Stimulated activated CD4-positive, alpha-beta T cell treated with anti-CD3 and anti-CD28 coated beads, Interleukin-15, amount 100 ng/mL, for 48 hours (primary cell): ENCODE measurements at places on chromosomes 4 and X.

DNA sequence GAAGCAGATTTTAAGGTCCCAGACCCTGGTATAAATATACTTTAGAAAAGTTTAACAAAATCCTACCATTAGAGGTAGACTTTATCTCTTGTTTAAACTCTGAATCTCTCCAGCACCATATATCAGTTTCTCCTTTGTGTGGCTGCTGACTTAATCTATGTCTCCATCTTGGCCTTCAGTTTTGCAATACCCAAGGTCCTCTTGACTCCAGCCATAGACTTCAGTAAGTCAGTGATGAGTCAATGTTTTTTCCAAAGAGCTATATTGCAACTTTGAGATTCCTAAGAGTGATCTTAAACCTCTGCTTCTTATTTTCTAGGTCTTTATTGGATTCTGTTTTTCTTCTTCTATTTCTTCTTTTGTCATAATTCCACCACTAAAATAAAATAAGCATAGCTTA is 50.8 kb upstream of the ADGRL3 start:
- no peak for DNase-seq

DNA sequence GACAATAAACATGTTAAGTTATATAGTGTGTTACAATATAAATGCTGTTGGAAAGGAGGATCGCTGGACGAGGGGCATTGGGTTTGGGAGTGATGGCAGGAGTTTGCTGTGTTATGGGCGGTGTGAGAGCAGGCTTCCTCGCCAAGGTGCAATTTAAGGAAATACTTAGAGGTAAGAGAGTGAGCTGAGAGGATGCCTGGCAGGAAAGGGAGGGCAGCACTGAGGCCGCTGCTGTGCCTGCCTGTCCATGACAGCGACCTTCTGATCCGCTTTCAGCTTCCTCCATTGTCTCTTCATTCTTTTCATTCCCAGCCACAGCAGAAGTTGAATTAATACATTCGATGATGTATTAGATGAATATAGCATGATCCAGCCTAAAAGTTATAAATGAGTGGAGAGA is 41.2 kb upstream of the TBC1D14 start:
- DNase-seq, result no peak

- DNase-seq, result no peak
These were observed 495.1 kb upstream of the FRG1 start for GRCh38 chr4:189445613-189446012.

- no peak for DNase-seq
These were observed 214.5 kb upstream of the TACR3 start for GRCh38 chr4:103934178-103934789.

DNA sequence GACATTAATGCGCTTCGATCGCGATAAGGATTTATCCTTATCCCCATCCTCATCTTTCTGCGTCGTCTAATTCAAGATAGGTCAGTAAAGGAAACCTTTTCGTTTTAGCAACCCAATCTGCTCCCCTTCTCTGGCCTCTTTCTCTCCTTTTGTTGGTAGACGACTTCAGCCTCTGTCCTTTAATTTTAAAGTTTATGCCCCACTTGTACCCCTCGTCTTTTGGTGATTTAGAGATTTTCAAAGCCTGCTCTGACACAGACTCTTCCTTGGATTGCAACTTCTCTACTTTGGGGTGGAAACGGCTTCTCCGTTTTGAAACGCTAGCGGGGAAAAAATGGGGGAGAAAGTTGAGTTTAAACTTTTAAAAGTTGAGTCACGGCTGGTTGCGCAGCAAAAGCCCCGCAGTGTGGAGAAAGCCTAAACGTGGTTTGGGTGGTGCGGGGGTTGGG is 528 bp upstream of the FGF2 start:
- DNase-seq, result no peak

GRCh38 chrX:19758539-19758938 is 128.9 kb downstream of the SH3KBP1 start:
- DNase-seq, result no peak

DNA sequence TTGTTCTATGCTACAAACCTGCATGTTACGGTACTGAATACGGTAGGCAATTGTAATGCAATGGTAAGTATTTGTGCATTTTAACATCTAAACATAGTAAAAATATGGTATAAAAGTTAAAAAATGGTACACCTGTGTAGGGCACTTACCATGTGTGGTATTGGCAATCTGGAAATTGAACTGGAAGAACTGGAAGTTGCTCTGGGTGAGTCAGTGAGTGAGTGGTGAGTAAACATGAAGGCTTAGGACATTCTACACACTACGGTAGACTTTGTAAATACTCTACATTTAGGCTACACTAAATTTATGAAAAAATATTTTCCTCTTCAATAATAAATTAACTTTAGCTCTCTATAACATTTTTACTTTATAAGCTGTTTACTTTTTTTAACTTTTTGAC is 78.9 kb downstream of the RRAGB start:
- no peak for DNase-seq

DNA sequence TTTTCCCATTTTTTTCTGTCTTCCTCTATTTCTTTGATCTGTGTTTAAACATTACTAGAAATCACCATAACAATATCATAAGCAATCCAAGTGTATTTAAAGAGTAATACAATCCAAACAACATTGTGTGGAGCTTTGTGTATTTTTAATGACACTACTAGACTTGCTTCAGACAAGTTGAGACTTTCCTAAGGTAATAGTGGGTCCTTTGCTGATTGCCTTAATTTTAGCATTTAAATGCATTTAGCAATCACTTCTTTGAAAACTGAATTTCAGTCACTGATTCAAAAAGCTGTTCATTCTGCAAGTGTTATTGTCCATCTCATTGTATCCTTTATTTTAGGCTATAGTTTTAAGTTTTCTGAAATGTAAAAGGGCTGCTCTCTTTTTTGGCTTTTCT is 804.8 kb downstream of the ADGRL3 start:
- no peak for DNase-seq

GRCh38 chr4:31667686-31668085 is 947.5 kb downstream of the PCDH7 start:
- no peak for DNase-seq

DNA sequence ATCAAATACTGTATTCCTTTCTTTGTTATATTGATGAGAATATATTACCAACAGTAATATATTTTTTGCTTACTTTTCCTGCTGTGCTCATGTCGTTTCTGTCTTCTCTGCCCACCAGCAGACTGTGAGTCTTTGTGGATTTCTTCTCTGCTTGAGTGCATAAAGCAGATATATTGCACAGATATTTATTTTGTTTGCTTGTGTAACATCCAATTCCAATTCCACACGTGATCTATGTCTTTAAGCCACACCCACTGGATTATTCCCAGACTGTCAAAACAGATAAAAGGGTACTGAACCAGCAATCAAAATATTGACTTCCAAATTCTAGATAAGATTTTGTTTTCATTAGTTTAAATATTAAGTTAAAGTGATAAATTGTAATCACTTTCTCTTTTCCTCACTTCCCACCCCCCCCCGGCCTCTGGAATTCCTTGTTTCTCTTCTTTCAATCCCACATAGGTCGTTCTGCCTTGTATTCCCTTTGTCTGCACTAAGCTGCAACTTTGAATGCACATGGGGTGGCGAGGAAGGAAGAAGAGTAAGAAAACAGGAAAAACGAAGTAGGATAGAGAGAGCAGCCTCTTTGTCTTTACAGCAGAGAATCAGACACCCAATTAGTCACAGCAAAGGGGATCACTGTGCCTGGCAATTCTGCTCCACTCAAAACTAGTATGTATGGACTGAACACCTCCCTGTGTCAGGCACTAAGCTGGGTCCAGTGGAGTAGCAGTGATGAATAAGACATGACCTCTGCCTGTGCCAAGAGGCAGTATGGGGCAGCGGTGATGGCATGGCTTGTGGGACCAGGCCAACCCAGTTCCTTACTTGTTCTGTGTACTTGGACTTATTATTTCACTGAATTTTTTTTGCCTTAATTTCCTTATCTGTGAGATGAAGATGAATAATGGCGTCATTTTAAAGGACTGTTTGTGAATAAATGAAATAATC is at the start of gene ADH1B:
Gene ADH1B, minus strand, starts transcription at position 161 of the 951 bp plus-strand sequence. Its CDS starts 70 bp downstream, at position 91.
- no peak for DNase-seq

- DNase-seq, result no peak
These were observed 22.7 kb downstream of the FABP2 start for GRCh38 chr4:119299260-119299671.

DNA sequence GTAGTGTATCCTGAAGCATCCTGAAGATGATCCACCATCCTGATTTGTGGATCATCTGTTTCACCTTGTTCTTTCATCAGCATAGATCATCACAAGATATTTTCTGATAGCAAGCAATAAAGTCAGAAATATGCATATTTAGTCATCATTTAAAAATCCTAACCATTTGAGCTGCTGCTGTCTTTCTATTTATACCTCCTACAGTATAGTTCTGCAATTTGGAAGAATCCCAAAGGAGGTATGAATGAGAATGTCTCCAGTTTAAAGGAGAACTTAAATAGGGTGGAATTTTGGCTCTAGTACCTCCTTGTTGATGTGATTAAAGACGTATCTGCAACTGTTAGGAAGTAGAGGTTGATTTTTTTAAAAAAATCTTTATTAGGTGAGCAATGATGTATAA is 7.6 kb downstream of the SLC25A14 start:
- DNase-seq, result no peak

DNA sequence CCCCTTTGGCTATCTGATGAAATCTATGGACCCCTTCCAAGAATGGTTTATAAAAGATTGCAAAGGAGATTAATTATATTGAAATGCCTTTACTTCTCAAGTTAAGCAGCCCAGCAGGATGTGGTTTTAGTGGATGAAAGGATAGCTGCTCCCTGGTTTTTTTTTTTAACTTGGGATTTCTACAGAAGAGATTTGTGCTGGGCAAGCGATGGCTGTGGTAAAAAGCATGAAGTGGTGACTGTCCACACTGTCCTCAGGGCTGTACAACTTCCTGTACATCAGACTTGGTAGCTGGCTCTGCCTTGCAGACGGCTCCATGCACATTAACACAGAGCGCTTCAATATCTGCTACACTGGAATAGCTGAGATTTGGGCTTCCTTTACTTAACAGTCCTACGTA is 321.7 kb downstream of the DHX15 start:
- no peak for DNase-seq

GRCh38 chr4:157294575-157294974 is 74.0 kb downstream of the GRIA2 start:
- no peak for DNase-seq

- no peak for DNase-seq
These were observed 365.1 kb downstream of the MAGEB5 start for GRCh38 chrX:26581091-26581490.

- DNase-seq, result no peak
These were observed 51.9 kb downstream of the UBQLN2 start for GRCh38 chrX:56615282-56615681.

DNA sequence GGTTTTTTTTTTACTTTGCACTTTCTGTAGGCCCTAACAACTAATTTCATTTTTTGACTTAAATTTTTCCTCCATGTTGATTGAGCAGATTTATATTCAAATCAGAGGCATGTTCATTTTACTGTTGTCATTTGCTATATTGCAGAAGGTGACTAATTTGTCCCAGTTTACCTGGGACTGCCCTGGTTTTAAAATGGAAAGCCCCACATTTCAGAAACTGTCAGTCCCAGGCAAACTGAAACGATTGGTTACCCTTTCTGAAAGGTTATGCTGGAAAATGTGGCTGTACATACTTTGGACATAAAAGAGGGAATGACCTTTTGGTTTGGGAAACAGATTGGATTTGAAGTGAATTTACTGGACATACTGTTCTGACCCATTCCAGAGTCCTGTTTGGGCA is 160.0 kb downstream of the SPCS3 start:
- DNase-seq, result no peak

DNA sequence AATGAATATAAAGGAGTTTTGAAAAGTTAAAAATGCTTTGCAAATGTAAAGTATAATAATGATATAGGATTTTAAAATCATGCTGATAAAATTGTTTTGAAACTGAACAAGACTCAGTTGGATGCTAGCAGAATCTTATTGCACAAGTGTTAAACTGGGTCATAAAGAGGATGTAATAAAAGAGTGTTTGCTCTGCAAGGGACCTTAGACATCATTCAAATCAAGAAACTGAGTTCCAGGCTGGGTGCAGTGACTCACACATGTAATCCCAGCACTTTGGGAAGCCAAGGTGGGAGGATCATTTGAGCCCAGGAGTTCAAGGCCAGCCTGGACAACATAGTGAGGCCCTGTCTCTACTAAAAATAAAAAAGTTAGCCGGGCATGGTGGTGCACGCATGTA is 27.5 kb upstream of the DUSP21 start:
- no peak for DNase-seq

DNA sequence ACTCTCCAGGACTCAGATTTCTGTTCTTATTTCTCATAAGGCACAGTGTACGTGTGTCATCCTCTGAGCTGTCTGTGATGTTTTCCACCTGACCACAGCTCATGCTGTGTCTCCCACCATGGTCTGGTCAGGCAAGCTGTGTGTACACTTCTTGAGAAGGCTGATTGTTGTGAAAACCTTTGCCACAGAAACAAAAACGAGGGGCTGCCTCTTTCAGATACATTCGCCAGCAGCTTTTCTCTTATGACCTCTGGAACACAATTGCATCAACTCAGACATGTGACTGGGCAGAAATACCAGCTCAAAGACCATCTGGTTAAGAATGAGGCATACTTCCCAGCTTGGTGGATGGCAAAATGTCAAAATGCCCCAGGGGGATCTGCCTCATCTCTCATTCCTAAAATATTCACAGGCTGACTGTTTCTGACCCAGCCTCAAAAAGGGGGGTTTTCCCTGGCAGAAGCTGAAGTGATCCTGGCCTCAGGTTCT is 46.1 kb downstream of the PGRMC2 start:
- DNase-seq, result no peak

DNA sequence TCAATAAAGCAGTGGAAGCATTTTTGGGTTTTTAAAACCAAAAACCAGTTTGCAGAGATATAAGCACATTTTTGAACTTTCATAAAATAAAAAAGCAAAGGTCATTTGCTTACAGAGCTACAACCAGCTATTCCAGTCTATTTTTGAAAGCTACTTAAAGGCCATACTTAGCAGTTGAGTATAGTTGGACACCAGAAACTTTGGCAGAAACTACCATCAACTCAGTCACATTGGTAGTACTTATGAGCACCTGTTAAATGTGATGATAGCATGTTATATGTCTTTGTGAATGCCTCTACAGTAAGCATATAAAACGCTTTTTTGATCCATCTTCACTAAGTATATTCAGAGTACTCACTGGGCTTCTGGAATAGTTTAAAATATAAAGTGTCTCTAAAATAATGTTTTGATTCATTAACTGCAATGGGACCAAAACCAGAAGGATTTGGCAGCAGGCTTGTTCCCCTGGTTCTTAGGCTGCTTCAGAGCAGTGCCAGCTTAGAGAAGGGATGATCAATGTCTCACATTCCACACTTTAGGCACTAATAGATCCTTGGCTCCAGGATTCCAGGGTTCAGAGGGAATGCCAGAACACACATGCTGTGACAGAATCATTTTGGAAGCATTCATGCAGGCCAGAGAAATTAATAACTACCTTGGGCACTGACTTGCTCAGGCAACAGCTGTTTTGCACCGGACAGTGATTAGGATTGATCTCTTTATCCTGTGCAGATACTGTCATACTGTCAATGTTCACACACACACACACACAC is 103.9 kb downstream of the IQCM start:
- DNase-seq, result no peak

- no peak for DNase-seq
These were observed 68.9 kb downstream of the COL25A1 start for GRCh38 chr4:109233570-109233969.

- DNase-seq, result no peak
These were observed 85.3 kb upstream of the SLC4A4 start for GRCh38 chr4:71253545-71253944.

GRCh38 chrX:41178201-41178600 is 93.0 kb downstream of the USP9X start:
- no peak for DNase-seq
